ENCODE measurements at places on chromosomes 7 and 10.

GRCh38 chr7:52482076-52482475 is 553.4 kb upstream of the POM121L12 start:
- DNase-seq: no peak

DNA sequence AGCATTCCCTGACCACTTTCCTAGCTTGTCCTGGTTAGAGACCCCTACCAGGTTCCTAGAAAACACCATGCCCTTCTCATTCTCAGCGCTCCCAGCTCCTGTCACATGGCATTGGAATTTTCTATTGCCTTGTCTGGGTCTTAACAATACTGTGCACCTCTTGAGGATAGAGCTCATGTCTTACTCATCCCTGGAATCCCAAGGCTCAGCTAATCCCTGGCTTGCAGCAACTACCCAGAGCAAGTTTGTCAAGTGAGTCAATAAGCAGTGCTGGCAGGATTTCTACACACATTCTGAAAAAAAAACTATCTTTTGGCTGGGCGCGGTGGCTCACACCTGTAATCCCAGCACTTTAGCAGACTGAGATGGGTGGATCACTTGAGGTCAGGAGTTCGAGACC is 11.7 kb upstream of the PRDX3 start:
- DNase-seq: no peak

DNA sequence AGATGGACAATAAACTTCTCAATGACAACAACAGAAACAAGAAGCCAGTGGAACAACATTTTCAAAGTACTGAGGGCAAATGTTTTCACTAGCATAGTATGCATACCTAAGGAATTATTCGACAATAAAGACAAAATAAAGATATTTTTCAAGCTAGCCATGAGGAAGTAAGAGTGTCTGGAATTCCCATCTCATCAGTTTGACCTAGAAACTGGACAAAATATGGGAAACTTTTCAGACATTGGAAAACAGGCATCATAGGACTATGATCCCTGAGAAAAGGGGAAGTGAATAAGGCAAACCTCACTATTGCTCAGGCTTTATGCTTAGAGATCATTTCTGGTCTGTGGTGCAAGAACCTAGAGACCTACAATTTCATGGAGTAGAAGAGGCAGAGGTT is 86.3 kb downstream of the OAT start:
- no peak for DNase-seq

GRCh38 chr7:37297546-37297945 is 151.1 kb downstream of the ELMO1 start:
- no peak for DNase-seq

GRCh38 chr10:66538371-66538770 is 387.5 kb upstream of the LRRTM3 start:
- DNase-seq: no peak

- DNase-seq: no peak
Measured at GRCh38 chr10:71638064-71638821, 81.3 kb downstream of the C10orf105 start.

Data from stimulated activated CD4-positive, alpha-beta T cell treated with anti-CD3 and anti-CD28 coated beads, Interleukin-1b, Interleukin-23, amount 100 ng/mL, for 1 hour (primary cell).